ENCODE measurements at places on chromosomes 6 and 20.

GRCh38 chr6:37262446-37263026 is 4.6 kb upstream of the TMEM217 start:
- no peak for DNase-seq

GRCh38 chr6:88135578-88136114 is 30.5 kb downstream of the CNR1 start:
- no peak for DNase-seq

DNA sequence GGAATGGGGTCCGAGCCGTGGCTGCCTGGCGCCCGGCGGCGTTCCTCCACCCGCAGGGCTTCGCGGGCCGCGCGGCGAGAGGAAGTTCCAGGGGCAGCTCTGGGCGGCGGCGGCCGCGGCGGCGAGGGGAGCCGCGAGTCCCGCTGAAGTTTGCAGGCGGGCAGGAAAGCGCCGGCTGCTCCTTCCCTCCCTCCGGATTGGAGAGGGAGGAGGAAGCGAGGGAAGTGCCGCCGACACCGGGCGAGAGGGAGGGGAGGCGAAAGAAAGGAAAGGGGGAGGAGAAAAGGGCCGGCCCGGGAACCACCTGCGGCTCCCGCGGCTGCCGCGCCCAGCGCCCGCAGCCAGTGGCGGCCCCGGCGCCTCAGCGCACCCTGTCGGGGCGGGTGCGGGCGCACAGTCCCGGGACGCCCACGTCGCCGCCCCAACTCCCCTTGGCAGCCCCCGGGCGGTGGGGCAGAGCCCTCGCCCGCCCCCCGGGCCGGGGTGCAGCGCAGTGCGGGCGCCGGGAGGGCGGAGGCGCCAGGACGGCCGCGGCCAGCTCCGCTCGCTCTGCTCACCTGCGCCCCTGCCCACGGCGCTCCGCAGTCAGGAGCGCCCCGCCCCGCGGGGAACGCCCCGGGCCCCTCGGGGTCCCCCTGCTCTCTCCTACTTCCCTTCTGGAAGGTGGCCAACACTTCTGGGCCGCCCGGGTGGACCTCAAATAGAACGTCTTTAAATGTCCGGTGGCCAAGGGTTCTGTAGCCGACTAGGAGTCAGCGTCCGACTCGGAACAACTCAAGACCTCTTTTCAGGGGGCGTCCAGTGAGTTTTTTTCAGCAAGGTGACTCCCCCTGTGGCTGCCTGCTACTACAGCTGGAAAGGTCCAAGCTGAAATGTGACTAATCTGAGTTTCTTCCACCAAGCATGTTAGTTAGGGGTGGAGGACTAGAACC is 80.3 kb upstream of the CCDC28A start:
- no peak for DNase-seq

DNA sequence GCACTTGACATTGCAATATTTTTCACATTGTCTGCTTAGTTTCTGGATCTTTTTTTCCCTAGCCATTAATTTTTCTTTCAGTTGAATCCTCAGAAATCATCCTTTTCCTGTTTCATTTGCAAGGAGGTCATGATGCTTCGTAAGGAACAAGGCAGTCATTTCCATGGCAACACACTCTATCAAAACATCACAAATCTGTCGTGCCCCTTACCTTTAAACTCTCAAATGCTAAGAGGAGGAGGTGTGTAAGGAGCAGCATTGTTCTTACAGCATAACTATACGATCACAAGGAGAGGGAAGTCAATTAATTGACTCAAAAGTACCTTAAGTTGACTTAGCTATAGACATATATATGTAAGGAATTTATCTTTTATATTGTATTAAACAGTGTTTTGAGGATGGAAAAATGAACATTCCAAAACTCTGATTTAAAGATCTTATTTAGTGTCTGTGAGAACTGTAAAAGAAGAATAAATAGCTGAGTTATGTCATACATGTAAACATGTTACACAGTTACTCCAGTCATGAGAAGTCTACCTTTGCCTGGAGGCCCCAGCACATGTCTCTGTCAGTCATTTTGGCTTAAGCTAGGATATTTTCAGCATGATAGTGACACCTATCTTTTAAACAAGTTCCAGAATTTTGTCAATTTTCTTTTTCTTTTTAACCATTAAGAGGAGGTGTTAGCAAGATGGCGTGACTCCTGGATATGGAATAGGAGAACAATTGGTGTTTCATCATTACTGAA is 41.6 kb downstream of the CDKAL1 start:
- DNase-seq: no peak

- no peak for DNase-seq
These were observed 173.1 kb downstream of the TFAP2C start for GRCh38 chr20:56801971-56802755.
